ENCODE measurements at places on chromosomes 2 and 18.

GRCh38 chr2:181188605-181189004, 208.2 kb downstream of the UBE2E3 start:
- no peak for DNase-seq

GRCh38 chr2:108229875-108230274, 9.9 kb upstream of the SULT1C3 start:
- DNase-seq: no peak

GRCh38 chr2:128820452-128820851, 501.8 kb upstream of the HS6ST1 start:
- DNase-seq: no peak

DNA sequence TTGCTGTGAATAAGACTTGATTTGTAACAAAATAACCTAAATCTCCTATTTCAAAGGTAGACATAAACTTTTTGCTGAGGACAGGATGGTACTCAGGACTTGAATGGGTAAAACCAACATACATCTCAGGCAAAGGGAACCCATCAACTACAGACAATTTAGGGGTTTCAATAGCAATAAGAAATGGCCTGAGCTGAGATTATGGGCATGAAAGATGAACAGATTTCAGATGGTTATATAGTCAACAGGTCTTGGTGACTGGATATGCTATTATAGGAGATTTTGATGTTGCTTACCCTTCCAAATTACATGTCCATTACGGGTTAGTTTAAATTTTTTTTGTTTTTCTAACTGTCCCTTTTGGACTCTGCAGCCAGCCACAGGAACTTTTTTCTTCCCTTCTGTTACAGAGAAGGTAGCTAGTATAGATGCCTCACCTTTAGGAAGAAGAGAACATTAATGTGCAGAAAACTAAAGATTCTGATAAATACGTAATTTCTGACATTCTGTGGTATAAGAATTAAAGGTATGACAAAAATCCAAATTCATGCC, 4.6 kb downstream of the RPS27A start:
- DNase-seq: no peak

DNA sequence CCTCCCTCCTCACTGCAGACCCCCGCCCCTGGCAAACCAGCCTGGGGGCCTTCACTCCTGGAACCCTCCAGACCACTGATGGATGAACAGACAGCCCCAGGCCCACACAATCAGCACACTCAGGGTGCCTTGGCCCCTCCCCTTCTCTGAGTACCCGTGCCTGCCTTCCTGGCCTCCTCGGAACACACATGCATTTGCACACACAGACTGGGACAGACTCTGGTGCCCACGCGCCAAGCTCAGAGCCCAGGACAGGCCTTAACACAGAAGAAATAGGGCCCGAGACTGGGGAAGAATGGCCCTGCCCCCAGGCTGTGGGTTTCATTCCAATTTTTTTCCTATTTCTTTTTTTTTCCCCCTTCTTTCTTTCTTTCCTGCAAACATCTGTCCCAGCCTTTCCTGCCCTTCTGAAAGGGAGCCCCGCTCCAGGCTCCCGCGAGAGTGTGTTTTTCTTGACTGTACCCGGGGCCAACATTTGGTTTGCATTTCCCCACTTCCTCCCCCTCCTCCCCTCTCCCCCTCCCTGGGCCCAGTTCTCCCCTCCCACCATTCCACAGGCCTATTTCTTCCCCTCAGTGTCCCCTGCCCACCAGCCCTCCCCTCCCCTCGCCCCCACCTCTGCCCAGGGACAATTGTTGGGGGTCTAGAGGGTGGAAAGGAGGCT, 618 bp upstream of the TNS1 start:
- DNase-seq: no peak

- no peak for DNase-seq
These were observed 851.4 kb downstream of the GALR1 start for GRCh38 chr18:78101091-78101490.

- DNase-seq: no peak
These were observed 32.3 kb upstream of the REG3A start for GRCh38 chr2:79191816-79192215.

- no peak for DNase-seq
These were observed 9.5 kb downstream of the ELP2 start for GRCh38 chr18:36139245-36139644.

- no peak for DNase-seq
These were observed 145.9 kb downstream of the COPS8 start for GRCh38 chr2:237231593-237231992.

DNA sequence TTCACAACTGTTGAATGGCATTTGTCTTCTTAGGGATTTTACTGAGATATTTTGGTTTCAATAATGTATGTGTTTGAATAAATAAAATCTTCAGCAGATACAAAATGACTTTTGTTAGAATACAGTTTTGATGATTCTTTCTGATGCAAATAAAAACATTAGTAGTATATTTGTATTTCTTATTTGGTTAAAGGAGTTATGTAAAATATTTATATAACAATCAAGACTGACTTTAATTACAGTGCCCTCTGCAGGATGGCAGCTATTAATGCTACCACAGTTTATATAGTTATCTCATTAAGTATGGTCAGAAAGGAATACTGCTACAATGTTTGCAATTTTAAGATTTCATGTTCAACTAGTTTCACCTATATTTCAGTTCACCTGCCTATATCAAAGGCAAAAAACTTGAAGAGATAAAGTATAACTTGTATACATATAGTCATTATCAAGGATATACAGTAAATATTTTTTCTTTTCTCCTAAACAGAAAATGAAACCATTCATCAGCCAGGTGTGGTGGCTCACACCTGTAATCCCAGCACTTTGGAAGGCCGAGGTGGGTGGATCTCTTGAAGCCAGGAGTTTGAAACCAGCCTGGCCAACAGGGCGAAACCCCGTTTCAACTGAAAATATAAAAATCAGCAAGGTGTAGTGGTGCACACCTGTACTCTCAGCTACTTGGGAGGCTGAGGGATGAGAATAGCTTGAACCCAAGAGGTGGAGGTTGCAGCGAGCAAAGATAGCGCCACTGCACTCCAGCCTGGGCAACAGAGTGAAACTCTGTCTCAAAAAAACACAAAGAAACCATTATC, 19.8 kb downstream of the ARL5A start:
- no peak for DNase-seq

Data from right renal cortex interstitium (tissue), 3 donors.